ENCODE measurements at places on chromosomes 7 and 10. TPM values are rescaled to one million over a fixed set of nuclear protein-coding genes. Genes with fewer than 3 reads are reported as not detected.

GRCh38 chr7:13827716-13828115 is 161.8 kb downstream of the ETV1 start:
- no peaks in the 10 kb centered on the region for H3K27me3 ChIP-seq
- no peaks in the 10 kb centered on the region for H3K36me3 ChIP-seq
- DNase-seq = no peak
- H3K27ac ChIP-seq = no peak overlapping the region
- no peak overlapping the region for H3K4me3 ChIP-seq

DNA sequence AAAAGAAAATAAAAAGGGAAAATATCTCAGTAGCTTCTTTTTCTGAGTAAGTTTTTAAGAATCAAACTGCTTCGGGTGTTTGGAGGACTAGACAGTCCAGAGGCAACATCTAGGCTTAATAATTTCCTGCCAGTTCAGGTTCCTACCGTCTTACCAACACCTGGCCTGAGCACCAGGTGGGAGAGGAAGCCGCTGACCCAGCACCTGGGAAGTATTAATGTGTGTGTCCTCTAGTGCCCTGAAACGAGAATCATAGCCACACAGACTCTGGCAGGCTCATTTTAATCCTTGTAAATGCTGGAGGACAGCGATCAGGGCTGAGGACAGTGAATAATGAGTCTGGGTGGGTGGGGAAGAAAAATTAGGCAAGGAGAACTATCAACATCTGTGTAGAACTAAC is 137.4 kb downstream of the ZNF438 start:
- H3K27ac ChIP-seq = no peak overlapping the region
- H3K27me3 ChIP-seq = no peaks in the 10 kb centered on the region
- H3K4me3 ChIP-seq = no peak overlapping the region
- H3K36me3 ChIP-seq = no peaks in the 10 kb centered on the region

Gene GOLGA7B
- total RNA-seq = 7.9 TPM

- peak within 1 kb of the TSS; percentile 67 for H3K4me3 ChIP-seq
- no peaks in the 10 kb centered on the region for H3K27me3 ChIP-seq
- H3K36me3 ChIP-seq = peaks cover 47% of the 10 kb centered on the region
- peak; percentile 97 for DNase-seq
These were observed at the start of gene MYO1G for GRCh38 chr7:44978511-44979366. Gene MYO1G, minus strand, starts transcription at chr7:44979015. Its CDS starts 54 bp downstream, at chr7:44978961.

DNA sequence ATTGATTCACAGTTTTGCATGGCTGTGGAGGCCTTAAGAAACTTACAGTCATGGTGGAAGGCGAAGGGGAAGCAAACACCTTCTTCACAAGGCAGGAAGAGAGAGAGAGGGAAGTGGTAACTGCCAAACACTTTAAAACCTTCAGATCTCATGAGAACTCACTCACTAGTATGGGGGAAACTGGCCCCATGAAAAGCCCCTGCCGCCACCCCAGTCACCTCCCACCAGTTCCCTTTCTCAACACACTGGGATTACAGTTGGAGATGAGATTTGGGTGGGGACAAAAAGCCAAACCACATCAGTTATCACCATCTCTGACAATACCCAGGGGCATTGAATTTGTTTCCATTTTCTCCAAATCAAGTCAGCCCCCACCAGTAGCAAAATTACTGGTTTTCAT is 740.4 kb downstream of the GATA3 start:
- DNase-seq = no peak
- no peaks in the 10 kb centered on the region for H3K27me3 ChIP-seq
- H3K4me3 ChIP-seq = no peak overlapping the region
- no peak overlapping the region for H3K27ac ChIP-seq
- no peaks in the 10 kb centered on the region for H3K4me1 ChIP-seq

DNA sequence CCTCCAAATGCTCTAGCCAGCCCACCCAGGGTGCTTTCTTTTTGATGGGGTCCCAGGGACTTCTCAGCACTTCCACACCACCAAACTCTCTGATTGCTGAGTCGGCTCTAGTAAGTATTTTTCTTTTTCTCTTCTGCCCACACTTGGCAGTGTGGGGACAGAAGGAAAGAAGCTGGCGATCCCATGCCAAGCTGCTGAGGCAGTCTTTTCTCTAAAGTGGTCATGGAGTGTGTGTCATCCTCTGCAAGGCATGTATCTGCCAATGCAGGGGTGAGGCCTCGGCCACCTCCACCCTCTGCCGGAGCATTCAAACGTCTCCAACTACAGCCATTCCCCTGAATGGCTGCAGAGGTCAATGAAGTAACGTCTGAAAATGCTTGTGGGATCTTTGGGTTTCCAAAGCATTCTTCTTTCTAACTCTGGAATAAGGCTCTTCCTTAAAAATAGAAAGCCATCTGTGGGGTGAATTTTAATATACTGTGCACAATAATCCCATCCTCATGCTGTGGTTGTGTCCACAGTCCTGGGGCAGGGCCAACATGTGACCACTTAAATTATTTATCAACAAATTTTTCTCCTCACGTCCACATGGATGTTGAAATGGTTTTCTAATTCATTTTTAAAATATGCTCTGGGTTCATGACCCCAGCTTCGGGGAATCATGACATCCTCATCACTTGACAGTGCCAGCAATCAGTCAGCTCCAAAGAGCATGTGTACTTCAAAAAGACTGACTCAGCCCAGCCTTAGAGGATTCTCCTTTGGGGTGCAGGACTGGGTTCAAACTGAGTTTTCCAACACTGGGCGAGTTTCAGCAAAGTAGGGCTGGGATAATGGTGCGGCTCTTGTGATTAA is 171.3 kb upstream of the ITGB1 start:
- no peak for DNase-seq
- no peaks in the 10 kb centered on the region for H3K27me3 ChIP-seq
- H3K36me3 ChIP-seq = no peaks in the 10 kb centered on the region
- H3K4me3 ChIP-seq = no peak overlapping the region
- peaks cover 93% of the 10 kb centered on the region for H3K4me1 ChIP-seq

DNA sequence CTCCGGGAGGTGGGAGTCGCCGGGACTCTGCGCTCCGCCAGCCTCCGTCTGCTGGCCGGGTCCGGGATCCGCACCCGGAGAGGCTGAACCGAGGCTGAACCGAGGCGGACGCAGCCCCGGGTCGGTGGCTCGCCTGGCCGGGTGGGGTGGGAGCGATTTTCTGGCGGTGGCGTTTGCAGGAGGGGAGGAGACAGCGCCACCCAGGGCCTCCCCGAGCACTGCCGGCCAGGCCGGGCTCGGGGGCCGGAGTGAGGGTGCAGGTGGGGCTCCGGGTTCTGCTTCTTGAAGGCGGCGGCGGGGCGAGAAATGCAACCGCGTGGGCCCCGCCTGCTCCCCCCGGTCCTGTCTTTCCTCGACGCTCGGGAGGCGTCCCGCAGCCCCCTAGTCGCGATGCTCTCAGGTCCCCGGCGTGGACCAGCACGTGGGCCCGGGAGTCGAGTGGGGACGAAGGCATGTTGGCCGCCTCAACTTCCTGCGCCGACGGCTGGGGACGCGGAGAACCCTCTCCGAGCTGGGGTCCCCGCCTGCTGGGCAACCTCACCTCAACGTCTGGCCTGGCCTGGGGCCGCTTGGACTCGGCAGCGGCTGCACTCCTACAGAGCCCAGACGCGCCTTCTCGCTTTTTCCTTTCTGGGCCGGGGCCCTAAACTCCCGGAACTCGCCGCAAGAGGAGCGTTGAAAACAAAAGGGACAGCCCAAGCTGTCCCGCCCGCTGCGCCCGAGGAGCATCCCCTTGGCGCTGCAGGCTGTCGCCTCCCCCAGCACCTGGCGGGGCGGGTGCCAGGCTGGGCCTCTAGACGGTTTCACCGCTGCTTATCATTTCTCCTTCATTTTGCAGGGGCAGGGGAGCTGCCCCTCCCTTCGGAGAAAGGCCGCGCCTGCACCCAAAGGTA is 25.2 kb upstream of the VAX1 start:
- no peak for DNase-seq
- H3K4me1 ChIP-seq = peaks cover 33% of the 10 kb centered on the region
- H3K36me3 ChIP-seq = no peaks in the 10 kb centered on the region

DNA sequence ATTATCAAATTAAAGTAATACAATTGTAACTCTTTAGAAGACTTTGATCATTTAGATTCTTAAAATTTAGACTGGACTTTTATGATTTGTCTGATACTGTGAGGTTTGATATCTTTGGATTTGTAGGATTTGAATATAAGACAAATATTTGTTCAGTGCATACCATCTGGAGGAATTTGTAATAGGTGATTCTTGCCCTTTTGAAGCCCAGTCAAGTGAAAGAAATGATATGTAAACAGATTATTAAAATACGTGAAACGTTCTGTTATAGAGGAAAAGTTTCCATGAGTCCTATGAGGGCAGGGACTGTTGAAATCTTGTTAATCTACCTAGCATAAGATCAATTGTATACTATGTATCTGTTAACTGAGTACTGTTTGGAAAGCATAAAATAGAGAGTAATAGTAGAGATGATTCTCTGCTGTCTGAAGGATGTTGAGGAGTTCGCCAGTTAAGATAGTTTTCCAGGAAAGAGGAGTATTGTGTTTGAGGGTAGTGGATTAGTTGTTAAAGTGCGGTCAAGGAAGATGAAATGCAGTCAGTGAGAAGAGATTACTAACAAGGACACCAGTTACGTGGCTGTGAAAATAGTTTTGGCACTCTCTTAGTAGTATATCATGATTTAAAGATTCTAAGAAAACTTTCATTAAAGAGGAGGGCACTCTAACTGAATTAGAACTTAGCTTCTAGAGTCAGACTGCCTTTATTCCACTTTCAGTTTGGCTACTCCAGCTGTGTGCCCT is 14.4 kb downstream of the PDCD4 start:
- H3K27ac ChIP-seq = peak overlapping the region; percentile 15
- H3K36me3 ChIP-seq = peaks cover 52% of the 10 kb centered on the region
- H3K4me3 ChIP-seq = no peak overlapping the region
- no peaks in the 10 kb centered on the region for H3K27me3 ChIP-seq
- peaks cover 69% of the 10 kb centered on the region for H3K4me1 ChIP-seq

DNA sequence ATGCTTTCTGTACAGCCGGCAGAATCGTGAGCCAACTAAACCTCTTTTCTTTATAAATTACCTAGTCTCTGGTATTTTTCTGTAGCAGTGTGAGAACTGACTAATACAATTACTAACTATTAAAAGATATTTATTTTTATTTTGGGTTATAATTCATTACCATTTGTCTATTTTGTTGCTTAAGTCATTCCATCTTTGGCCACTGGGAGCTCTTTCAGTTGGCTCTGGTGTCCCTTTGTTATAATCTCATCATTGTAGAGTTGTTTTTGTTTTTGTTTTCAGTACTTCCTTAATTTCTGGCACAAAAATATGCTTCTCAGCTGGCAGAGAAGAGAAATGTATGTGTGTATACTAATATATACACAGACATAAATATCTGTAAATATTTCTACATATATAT is 807.9 kb upstream of the MBL2 start:
- no peaks in the 10 kb centered on the region for H3K4me1 ChIP-seq
- H3K27me3 ChIP-seq = no peaks in the 10 kb centered on the region
- no peak overlapping the region for H3K27ac ChIP-seq
- no peak for DNase-seq
- H3K36me3 ChIP-seq = no peaks in the 10 kb centered on the region
- no peak overlapping the region for H3K4me3 ChIP-seq

Gene LAMB1
- not detected for total RNA-seq

Gene GCK
- not detected for total RNA-seq

DNA sequence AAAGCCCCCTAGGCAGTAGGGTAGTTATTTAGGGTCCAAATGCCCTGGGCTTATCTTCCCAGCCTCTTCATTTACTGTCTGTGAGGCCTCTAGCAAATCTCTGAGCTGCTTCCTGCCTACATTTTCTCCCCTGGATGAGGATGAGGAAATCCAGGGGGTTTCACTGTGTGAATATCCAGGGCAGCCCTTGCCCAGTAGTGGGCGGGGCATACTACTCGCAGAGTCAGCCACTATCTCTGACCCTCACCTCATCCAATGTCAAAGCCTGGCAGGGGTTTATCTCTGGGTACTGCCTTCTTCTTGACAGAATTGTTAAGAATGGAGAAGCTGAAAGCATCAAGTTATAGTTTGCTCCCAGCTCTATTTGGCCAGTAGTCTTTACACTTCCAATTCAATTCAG is 48.9 kb downstream of the CUZD1 start:
- DNase-seq = no peak
- H3K27ac ChIP-seq = no peak overlapping the region
- no peak overlapping the region for H3K4me3 ChIP-seq

GRCh38 chr7:151777495-151777880 is 99.4 kb downstream of the PRKAG2 start:
- no peak overlapping the region for H3K4me3 ChIP-seq
- no peak for DNase-seq
- H3K36me3 ChIP-seq = peaks cover 5% of the 10 kb centered on the region
- no peaks in the 10 kb centered on the region for H3K27me3 ChIP-seq

DNA sequence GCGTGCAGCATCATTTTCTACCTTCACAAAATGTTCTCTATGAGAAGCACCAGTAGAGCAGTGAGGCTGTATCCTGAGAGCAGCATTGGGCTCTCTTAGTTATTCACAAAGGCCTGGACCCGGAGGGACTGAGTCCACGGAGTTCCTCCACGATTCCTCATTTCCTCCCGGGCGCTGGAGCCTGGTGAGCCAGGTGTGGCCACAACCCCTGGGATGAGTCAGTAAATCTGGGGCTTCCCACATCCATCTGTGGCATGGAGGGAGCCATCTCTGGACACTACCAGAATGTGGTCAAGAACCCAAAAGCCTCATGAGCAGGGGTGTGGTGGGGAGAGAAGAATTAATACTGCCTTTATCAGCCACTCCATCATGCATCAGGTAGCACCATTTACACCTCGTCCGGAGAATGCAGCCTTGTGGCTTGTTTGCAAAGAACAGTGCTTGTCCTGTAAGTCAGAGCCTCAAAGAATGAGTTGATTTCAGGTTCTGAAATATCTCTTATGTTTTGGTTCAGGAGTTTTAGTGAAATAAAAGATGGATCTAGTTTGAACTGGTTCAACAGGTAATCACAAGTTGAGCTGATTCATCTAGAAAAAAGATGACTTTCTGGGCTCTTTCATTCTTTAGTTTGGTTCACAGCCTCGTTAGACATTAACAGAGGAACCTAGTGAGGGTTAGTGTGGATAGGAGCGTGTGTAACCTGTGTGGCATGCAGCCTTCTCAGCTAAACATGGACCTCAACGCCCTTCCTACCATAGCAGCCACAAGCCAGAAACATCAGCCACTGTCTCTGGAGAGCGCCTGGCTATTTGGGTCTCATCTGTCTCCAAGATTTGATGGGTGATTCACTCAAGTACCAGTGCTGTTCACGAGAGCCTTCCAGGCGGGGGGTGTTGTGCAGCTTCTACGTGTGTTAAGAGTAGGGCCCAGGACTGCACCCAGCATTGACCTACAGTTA is 95.2 kb downstream of the WDR37 start:
- peaks cover 12% of the 10 kb centered on the region for H3K4me1 ChIP-seq
- no peak overlapping the region for H3K27ac ChIP-seq
- DNase-seq = no peak
- H3K4me3 ChIP-seq = no peak overlapping the region
- no peaks in the 10 kb centered on the region for H3K36me3 ChIP-seq
